ENCODE measurements at places on chromosomes 3 and 15.
A peak's percentile ranks its signal among the peaks of the same experiment; 100 is the strongest.

DNA sequence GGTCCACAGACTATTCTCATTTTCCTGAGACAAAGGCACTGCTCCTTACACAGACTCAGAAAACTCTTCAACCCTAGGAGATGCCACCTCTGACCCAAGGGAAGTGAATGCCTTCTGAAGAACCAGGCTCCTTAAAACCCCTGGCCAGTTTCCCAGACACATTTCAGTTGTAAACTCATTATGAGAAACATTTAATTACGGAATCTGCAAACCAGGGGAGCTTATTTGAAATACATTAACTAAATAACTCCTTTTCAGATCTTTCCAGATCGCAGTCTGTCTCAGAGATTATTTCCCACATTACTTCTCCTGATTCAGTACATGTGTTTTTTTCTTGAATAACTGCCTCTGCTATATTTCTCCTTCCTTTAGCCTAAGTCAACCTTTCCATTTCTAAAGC, 17.6 kb downstream of the MYO5A start:
- no peak for DNase-seq

GRCh38 chr3:20836801-20837200, 650.8 kb upstream of the SGO1 start:
- no peak for DNase-seq

DNA sequence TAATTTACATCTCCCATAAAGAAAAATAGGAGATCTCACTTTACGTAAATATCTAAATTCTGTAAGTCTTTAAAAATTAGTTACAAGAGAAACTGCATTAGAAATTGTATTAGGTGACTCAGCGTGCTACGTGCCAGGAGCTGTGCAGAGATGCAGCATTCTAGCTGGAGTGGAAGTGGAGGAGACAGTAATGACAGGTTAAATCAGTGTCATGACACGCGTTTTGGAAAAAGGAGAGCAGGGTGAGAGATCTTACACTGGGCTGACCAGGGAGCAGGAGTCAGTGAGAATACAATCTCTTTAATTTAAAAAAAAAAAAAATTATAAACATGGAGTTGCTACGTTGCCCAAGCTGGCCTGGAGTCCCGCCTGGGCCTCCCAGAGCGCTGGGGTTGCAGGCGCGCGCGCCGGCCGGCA, 635 bp downstream of the TUBGCP5 start:
- DNase-seq: peak; percentile 0

GRCh38 chr15:52737720-52738119, 52.4 kb downstream of the ONECUT1 start:
- DNase-seq: no peak

DNA sequence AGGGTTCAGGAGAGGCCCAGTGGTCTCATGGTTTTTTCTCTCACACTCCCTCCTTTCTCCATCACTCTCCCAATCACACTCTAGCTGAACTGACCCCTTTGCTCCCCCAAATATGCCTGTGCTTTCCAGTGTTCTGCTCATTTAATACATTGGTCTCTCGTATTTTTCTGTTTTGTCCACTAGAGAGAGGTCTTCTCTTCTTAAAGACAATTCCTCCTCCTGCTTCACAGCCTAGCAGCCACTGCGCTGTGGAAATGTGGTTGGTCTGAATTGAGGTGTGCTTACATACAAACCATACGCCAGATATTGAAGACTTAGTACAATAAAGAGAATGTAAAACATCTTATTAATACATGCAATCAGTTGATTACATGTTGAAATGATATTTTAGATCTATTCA, 60.6 kb upstream of the XCR1 start:
- DNase-seq: no peak

DNA sequence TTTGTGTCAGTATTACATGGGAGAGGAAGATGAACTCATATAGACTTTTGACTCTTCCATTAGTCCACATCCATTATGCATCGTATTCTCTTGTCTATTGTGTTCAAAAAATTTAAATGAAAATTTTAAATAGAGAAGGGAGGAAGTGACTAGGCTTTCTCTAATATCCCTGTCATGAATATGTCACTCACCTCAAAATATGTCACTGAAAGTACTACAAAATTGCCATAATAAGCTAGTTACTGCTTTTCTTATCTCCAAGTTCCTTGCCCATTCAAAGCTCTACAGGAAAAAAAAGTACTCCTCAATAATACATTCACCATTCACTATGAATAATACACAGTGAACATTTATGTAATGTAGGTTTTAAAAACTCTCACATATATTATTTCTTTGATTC, 22.3 kb upstream of the GHSR start:
- no peak for DNase-seq

DNA sequence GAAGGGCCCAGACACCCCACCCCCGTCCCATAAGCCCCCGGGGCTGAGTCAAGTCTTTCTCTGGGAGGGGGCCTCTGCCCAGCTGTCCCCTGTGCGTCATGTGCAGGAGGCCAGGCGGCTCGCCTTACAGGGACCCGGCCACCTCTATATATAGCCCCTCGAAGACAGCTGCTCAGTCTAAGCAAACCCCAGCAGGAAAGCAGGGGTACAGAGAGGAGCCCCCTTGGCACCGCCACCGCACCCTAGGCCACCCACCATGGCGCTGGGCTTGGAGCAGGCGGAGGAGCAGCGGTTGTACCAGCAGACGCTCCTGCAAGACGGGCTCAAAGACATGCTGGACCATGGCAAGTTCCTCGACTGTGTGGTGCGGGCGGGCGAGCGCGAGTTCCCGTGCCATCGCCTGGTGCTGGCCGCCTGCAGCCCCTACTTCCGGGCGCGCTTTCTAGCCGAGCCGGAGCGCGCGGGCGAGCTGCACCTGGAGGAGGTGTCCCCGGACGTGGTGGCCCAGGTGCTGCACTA, at the start of gene KLHL40:
Gene KLHL40, plus strand, starts transcription at position 175 of the 519 bp plus-strand sequence. Its CDS starts 82 bp downstream, at position 257.
- no peak for DNase-seq

- DNase-seq: no peak
These were observed 14.3 kb downstream of the RHOA start for GRCh38 chr3:49397470-49397869.
